ENCODE measurements at places on chromosomes 4 and X.

DNA sequence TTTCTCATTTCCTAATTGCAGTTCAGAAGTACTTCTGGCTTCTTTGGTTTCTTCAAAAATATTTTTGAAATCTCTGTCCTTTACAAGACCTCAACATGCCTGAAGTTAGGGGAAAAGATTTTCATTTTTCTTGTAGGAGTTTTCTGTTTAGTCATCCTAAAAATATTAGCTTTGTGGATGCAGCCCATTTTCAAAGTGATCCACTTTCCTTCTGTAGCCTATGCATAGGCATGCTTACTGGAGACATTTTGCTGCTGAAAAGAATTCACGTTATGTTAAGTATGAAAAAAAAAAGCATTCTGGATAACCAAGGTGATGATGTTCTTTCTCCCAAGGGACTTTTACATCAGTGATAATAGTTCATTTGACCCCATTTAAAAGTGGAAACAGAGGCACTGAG lies 245.6 kb downstream of the THOC2 start:
- DNase-seq = no peak

GRCh38 chrX:6708676-6709380 lies 173.9 kb upstream of the VCX3A start:
- DNase-seq = no peak

GRCh38 chrX:53728506-53728905 lies 42.0 kb upstream of the HUWE1 start:
- DNase-seq = no peak

DNA sequence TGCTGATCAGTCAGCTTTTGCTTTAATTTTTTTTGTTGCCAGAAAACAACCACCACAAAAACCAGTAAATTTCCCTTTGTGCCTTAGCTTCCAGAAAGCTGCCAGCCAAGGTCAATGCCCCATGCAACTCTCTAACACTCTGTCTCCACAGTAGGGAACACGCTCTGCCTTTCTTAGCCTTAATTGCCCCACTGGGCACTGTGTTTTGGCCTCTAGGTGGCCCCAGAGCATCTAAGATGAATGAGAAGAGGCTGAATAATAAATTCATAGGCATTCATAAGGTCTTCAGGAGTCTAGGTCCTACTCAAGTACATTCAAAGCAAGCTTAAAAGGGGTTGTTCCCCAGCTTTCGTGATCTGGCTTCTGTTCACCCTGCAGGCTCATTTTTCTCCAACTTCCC lies 57.7 kb upstream of the PASD1 start:
- DNase-seq = no peak

DNA sequence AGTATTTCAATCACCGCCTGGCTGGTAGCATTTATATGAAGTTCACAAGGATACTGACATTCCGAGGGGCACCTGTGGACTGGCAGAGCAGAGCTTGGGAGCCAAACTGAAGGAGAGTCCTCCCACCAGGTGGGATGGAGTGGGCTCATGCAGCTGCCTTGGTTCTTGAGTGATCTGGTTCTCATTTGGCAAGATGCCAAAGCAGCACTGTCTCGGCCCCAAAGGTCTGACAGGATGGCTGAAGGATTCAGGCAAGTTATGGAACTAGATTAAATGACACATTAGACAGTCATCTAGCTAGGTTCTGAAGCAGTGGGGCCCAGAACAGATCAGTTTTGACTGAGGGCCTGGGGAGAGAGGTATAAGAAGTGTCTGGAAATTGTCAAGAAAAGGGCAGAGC lies 3.2 kb downstream of the FGF16 start:
- DNase-seq = no peak

DNA sequence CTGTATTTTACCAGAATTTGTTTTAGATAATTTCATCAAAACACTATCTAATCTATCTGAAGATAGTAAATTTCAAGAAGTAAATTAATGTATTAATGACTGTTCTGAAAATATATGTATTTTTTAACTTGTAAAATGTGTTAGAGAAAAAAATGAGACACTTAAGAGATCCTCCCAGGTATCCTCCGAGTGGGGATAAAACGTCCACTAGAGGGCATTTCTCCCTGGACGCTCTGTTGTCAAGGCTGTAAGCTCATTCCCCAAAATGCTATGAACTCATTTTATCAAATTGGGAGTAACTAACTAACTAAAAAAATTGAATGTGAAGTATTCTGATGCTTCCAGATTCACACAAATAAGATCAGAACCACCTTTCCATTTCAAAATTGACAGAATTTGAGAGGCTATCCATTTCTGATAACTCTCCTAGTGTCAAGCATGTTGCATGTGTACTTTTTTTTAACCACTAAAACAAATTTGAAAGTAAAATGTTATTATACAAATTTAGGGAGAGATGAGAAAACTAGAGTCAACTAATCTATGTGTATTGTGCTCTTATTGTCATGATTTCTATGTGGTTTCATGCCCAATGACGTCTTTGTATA lies 337.3 kb upstream of the HS3ST1 start:
- no peak for DNase-seq

DNA sequence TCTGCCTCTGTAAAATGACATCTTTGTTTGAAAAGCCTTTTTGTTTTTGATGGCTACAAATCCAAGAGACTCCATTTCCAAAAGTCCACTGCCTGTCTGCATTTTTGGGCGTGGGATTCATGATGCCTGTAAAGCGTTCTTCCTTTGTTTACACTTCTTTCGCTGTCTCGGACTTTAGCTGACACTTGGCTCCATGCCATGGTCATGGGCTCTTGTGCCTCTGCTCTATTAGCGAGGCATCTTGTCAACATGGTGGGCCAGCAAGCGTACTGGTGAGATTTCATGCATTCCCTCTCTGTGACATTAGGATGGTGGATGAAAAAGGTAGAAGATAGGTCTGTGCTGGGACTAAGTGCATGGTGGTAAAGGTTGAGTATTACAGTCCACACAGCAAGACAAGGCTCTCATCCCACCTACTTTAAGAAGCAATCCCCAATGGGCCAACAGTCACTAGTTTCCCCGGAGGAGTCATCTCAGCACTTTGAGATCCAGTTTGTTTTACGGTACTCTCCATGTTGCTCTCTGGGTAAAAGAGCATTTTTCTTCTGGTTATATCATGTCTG lies 298.2 kb upstream of the KLF3 start:
- DNase-seq = no peak

DNA sequence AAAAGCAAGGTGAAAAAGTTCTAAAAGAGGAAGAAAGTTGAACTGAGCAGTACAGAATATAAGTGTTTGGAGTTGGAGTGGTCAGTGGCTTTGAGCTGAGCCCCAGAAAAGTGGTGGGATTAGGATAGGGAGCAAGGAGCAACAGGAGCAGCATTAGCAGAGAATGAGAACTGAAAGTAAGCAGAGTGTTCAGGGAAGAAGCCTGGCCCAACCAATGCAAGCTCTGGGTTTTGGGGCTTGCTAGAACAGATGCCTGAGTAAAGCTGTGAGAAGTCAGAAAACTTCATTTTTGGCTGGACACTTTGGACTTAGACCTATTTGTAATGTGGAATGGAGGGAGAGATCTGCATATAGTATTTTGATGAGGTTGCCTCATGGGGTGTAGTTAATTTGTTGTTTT lies 17.8 kb downstream of the JADE1 start:
- DNase-seq = no peak

DNA sequence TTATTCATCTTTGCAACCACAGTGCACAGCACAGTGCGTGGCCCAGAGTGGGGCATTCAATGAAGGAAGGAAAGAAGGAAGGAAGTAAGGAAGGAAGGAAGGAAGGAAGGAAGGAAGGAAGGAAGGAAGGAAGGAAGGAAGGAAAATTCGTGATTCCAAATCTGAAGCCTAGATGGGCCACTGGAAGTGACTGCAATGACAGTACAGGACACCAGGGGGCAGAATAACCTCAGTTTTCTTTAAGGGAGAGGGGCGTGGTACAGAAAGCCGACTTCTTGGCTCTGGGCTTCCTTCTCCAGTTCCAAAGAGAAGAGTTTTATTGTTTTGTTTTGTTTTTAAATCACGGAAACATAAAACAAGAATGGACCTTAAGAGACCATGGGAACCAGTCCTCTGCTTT lies 47.8 kb downstream of the APLN start:
- DNase-seq = peak; percentile 81

DNA sequence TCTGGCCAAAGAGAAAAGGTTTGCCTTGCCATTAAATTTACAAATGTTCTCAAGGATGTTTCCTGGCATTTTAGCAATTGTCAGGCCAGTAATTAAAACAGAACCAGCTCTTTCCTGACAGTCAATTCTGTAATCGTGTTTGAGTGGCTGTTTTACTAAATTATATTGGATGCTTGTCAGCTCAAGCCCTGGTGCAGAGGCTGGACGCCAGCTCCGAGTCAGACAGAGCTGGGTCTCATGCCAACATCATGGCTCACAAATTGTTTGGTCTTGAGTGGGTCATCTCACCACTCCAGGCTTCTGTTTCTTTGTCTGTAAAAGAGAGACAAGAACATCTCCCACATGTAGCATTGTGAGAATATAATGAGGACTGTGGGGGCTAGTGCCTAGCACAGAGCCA lies 190.3 kb upstream of the PSAPL1 start:
- DNase-seq = peak; percentile 80

DNA sequence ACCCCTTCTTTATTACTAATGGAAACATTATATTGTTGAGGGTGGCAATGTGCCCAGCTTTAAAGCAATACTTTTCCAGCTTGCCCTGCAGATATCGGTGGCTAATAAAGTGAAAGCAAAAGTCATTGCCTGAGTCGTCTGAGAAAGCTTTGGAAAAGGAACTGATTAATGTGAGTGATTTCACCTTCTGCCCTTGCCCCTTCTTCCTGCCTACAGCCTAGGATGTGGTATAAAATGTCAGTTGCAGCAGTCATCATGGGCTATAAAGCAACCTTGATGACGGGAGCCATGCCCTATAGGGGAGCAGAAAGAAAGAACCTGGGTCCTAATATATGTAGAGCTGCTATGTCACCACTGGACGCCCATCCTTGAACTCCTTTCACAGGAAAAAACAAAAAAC lies 132.4 kb upstream of the USP9X start:
- no peak for DNase-seq

DNA sequence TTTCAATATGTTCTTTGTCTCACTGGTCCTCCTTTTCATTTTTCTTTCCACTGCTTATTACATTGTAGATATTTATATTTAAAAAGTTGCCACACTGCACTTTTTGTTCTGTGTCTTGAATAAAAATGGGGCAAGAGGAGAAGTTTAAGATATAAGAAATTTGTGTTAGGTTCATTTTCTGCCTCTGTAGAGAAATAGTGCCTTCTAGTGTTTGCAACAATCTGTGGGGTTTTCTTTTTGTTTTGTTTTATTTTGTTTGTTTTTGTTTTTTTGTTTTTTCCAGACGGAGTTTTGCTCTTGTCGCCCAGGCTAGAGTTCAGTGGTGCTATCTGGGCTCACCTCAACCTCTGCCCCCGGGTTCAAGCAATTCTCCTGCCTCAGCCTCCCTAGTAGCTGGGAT lies 20.1 kb upstream of the SMIM14 start:
- no peak for DNase-seq

DNA sequence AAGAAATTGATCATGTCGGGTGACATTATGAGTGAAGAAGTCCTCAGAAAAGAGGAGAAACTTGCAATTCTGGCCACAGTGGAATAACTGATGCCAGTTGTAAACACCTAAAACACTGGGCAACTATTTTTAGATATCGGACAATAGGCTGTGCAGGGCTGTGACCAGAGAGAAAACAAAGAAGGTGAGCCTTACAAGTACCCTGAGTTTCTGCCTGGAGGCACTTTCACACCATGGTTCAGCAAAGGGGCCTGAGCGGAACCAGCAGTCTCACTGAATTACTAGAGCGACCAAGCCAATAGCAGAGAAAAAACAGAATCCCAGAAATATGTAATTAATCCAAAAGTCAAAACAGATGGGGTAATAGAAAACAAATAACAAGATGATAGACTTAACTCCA lies 11.2 kb downstream of the IRAK1 start:
- DNase-seq = no peak

DNA sequence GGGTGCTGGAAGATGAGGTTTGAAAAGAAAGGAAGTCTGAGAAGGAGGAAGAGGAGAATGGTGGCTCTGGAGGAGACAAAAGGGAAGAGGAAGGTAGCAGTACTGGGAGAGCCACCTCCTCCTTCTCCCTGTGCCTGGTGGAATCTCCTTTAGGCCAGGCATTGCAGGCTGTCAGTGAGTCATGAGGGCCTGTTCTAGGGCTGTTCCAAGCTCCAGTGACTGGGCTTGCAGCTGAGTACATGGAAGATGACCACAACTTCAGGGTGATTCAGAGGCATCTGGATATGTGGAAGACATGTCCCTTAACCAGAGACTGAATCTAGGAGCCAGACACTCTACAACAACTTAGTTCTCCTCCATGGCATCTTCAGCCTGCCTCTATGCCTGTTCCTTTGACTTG lies 107.8 kb downstream of the EFNB1 start:
- DNase-seq = peak; percentile 87

GRCh38 chr4:37615720-37616063 lies 70.5 kb downstream of the RELL1 start:
- DNase-seq = no peak

- DNase-seq = no peak
Observed at GRCh38 chr4:109451544-109452273, 18.1 kb downstream of the SEC24B start.

DNA sequence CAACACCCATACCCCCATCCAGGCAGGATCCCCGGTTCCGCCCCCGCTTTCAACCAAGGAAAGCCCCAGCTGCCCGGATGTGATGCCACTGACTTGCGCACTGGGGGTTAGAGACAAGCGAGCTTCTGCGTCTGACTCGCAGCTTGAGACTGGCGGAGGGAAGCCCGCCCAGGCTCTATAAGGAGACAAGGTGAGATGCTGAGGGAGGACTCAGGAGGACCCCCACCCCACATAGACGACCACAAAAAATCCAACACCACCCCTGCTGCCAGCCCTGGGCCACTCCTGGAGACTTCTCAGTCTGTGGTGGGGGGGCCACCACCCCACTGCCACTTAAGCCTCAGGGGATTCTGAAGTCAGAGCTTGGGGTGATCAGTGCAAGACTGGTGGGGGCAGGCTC lies at the start of gene MAGEA4:
MAGEA4 (plus strand) TSS at position 110 of the 400 bp plus-strand sequence. CDS start 10,776 bp downstream, outside the sequence.
- DNase-seq = no peak

DNA sequence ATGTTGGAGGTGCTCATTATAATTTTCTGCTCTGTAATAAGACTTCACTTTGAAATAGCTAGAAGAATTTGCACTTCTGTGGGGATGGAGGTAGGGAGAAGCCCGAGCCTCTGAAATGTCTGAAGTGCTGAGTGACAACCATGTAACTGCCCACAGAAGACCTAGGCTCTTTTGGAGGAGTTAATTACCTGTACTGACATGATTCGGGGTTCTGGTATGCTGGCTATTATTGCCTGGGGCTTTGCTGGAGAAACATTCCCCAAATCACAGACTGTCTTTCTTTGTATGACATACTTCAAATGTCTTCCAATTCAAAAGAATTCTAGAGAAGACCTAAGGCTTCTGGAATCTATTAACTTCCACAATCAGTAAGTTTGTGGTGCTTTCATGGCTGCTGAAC lies 211.2 kb upstream of the POF1B start:
- DNase-seq = no peak
